ENCODE measurements at places on chromosomes 1 and 21.

GRCh38 chr21:31045841-31046240 lies 7.6 kb upstream of the KRTAP19-8 start:
- DNase-seq: no peak

DNA sequence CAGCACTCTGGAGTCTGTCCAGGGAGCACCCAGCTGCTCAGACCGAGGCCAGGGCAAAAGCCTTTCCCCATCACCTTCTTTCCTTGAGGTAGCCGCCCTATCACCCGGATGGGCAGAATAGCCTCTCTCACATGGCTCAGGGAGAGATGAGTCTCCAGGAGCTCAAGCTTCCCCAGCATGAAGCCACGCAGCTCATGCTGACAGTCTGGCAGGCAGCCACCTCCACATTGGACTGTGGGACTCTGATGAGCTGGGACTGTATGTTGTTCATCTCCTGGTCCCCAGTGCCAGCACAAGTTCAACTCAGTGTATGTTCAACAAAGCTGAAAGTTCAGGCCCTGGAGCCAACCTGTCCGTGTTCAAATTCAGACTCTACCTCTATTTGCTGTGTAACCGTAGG lies 75.2 kb upstream of the ZC3H12A start:
- DNase-seq: no peak

- no peak for DNase-seq
Measured at GRCh38 chr1:22309572-22309971, 142.1 kb upstream of the ZBTB40 start.

DNA sequence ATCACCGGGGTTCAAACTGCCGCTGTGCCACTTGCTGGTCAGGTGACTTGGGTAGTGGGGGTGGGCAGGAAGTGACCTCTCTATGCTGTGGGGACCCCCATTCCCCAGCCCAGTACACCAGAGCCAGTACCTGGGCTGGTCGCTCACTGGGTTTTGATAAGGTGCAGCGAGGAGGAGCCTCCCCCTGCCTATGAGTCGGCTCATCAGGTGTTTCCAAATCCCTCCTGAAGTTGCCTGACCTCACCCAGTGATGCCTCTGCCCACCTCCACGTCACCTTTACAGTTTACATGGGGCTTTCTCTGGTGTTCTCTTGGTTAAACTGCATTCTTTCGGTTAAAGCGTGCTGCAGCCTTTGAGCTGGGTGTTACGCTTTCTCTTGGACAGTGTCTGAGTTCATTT lies 58.2 kb downstream of the ARHGEF10L start:
- no peak for DNase-seq

GRCh38 chr1:98232678-98233077 lies 311.8 kb upstream of the DPYD start:
- no peak for DNase-seq

DNA sequence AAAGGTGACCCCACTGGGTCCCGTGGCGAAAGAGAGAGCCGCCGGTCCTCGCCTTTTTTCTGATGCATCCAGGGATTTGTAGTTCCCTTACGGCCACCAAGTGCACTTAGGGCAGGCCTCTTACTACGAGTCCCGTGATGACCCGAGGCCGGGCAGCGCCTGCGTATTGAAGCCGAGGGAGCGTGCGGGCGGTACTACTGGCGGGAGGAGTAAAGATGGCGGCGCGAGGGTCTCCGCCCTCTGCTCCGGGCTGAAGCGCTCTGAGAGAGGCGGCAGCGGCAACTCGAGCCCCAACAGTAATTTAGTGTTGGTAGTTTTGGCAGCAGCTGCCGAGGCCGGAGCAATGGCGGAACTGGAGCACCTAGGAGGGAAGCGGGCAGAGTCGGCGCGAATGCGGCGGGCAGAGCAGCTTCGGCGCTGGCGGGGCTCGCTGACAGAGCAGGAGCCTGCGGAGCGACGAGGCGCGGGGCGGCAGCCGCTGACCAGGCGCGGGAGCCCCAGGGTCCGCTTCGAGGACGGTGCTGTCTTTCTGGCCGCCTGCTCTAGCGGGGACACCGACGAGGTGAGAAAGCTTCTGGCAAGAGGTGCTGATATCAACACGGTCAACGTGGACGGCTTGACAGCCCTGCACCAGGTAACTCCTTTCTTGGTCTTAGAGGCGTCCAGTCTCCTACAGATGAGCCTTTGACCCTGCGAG lies at the start of gene PPP1R12B:
TSS of gene PPP1R12B (plus strand) at position 191 of the 697 bp plus-strand sequence. CDS start at position 344, 153 bp downstream.
- peak; percentile 91 for DNase-seq

DNA sequence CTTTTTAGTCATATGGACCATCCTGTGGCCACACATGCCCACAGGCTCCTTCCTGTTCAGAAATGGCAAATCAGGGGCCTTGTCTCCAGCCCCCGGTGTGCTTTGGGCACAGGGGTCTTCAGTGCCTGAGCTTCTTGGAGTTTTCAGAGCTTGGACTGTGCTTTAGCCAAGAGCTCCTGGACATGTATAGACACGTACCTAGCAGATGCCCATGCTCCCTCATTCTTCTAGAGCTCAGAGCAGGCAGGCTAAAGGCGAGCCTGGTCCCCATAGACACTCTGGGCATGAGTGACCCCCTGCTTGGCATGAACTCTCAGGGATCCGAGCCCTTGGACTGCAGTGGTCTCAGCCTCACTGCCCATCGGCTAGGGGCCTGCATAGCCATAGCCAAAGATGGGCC lies 106.8 kb downstream of the EPHB2 start:
- no peak for DNase-seq

DNA sequence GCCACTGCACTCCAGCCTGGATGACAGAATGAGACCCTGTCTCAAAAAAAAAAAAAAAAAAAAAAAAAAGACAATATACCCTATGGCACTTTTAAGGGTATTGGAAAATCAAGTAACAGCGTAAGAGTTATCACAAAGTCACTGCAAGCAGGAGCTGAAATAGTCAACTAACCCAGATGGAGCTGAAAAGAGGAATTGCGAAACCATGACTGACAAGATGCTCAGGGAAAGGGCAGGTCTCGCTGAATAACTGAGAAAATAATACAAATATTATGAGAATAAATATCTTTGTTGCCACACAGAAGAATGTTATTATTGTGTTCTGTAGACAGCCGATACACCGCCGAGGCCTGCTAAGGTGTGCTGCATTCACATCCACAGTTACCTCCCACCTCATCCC lies 17.8 kb downstream of the HLCS start:
- DNase-seq: no peak

- DNase-seq: no peak
Measured at GRCh38 chr1:201266774-201267173, 16.5 kb upstream of the PKP1 start.

Measured in T-helper 9 cell (primary cell).